ENCODE measurements at places on chromosomes 7 and 10.

GRCh38 chr7:23462846-23463245 is 7.4 kb downstream of the IGF2BP3 start:
- DNase-seq: no peak

GRCh38 chr7:94907026-94907810 is at the start of gene PPP1R9A:
PPP1R9A (plus strand) TSS chr7:94907594; CDS start chr7:94910114, 2,520 bp downstream.
- no peak for DNase-seq

- no peak for DNase-seq
These were observed 37.5 kb upstream of the LRRC4 start for GRCh38 chr7:128068785-128069184.

DNA sequence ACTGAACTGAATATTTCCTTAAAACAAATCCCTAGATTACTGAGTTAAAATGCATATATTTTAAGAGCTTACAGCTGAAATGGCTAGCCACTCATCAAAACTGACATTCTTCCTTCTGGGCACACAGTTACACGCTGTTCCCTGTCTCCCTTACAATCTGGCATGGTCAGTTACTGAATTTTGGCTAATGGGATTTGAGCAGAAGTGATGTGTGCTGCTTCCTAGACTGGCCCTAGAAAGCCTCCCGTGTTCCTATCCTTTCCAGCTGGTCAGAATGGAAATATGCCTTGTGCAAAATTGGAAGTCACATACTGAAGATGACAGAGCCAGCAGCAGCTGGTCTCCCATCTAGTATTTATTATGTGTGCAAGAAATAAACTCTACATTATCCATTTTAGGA is 128.7 kb upstream of the NAMPT start:
- DNase-seq: no peak

DNA sequence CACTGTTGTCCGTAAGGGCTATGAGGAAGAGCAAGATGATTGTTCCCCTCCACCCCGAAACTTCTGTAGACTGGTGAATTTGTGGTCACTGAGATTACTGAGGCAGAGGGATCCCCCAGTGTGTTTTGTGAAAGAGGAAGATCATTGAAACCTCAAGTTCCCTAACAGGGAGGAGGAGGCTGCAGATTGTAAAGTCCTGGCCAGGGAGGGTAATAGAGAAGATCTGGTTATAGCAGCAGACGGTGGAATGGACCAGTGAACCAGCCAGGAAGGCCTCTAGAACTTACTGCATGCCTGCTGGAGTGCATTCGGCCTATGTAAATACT is 31.1 kb downstream of the LMTK2 start:
- DNase-seq: no peak

- DNase-seq: no peak
These were observed 49.4 kb upstream of the FOXI2 start for GRCh38 chr10:127687548-127687947.
